ENCODE measurements at places on chromosomes 2 and 18. TPM values are rescaled to one million over a fixed set of nuclear protein-coding genes. Genes with fewer than 3 reads are reported as not detected.

DNA sequence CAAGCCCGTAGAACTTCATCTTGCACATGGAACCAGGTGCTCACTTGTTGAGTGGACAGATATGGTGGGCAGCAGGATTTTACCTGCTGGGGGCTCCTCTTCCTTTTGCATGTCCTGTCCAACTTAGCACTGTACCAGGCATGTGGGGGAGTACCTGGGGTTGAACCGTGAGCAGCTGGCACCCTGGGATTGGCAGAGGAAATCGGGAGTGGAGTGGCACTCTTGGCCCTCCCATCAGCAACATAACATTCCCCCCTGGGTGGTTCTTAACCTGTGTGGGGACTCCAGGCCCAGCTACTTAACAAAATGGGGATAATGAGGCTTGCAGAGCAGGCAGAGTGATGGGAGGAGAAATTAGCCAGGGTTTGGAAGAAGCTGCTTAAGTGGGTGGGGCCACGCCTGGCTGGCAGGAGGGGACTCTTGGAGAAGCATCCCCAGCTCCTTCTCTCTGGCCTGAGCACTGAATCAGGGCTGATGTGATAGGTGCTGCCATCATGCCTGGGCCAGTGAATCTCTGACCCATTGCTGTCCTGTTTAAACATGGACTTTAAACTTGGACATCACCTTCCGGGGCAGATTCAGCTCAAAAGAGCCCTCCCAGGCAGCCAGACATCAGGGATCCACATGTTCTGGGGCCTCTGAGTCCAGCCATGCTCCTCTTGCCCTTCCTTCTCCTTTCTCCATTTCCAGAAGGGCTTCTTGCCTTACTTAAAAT, 15.5 kb downstream of the FOSL2 start:
- DNase-seq = no peak

CXCR1 gene
- polyA plus RNA-seq = not detected

SIGLEC15 gene
- 1.5 TPM for polyA plus RNA-seq

DNA sequence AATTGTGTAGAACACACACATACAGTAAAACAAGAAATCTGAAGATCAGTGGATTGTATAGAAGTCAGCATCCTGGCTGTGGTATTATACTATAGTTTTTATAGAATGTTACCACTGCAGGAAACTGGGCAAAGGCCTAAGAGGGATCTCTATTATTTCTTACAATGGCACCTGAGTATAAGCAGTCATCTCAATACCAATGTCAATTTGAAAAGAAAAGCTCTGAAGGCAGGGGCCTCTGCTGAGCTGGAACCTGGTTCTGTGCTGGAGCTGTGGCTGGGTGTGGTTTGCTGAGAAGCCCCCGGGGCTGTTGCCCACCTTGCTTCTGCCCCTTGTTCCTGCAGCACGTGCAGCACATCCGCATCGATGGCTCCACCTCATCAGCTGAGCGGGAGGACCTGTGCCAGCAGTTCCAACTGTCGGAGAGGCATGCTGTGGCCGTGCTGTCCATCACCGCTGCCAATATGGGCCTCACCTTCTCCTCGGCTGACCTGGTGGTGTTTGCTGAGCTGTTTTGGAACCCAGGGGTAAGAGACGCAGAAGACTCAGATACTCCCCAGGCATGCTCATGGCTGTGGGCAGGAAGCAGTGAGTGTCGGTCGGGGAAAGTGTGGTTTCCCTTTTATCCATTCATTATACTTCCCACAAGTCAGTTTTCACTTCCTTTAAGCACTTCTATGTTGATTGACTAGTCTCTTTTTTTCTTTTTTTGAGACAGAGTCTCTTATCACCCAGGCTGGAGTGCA, 23.5 kb upstream of the RPL37A start:
- no peak for DNase-seq

GRCh38 chr2:163556511-163556910, 179.3 kb downstream of the FIGN start:
- DNase-seq = no peak

DNA sequence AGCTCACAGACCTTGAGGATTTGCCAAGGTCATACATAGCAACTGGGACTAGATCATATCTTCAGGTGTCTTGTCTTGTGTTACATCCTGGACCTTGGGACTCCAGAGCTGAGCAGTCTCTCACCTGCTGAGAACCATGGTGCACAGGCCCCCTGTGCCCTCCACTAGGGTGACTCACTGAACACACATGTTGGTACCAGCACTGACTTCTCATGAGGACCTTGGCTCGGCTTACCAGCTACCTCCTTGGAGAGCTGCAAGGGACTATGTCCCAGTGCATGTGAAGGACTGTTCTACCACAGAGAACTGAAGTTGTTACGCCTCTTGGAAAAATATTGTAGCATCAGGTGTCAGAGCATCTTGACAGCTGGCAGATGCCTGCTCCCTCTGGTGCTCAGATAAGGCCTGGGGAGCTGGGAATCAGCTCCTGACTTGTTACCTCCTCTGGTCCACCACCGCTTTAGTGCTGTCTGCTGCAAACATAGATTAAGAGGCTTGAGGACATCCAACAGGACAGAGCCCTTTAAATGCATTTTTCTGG, 72.1 kb downstream of the WDSUB1 start:
- no peak for DNase-seq

DNA sequence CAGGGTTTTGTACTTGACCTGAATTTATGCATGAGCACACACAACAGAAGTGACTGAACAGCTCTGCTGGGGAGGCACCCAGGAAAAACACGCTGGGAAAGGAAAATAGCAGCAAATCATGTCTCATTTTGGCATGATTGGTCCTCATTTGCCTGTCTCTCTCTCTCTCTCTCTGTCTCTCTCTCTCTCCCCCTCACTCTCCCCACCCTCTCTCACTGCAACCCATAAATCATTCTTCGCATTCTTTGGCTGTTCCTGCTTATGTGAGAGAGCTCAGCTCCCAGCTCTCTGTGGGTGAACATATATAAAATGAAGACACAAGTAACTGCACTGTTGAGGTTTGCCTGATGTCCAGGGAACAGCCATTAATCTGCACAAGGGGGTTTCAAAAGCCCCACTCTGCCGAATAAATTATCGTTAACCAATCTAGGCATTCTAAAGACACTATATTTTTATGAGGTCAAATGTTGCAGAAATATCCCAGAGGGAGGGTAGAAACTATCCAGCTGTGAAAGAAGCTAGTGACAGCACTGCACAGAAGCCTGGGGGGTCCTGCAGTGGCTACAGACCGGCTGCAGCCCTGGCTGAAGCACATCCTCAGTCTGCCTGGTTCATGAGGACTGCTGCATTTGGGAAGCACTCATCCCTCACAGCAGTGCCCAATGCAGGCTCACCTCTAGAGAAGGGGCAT, 260.3 kb downstream of the AFF3 start:
- DNase-seq = peak; percentile 76

DNA sequence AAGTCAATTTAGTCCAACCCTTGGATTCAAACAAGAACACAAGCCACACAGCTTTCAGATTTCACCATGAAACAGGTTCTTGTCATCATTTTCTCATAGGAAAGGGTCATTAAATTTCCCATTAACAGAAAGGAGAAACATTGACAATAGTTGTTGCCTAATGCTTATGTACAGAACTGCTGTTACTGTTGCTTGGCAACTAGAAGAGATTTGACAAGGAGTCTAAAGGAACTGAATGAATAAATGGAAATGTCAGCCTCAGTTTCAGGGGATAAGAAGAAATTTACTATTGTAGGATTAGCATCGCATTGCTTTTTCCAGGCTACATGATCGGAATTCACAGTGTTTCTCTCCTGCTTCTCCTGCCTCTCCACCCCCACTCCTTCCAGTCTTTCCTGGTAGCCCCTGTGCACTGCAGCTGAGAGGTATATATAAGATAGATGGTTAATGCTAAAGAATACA, 90.3 kb downstream of the SPATS2L start:
- DNase-seq = no peak

DNA sequence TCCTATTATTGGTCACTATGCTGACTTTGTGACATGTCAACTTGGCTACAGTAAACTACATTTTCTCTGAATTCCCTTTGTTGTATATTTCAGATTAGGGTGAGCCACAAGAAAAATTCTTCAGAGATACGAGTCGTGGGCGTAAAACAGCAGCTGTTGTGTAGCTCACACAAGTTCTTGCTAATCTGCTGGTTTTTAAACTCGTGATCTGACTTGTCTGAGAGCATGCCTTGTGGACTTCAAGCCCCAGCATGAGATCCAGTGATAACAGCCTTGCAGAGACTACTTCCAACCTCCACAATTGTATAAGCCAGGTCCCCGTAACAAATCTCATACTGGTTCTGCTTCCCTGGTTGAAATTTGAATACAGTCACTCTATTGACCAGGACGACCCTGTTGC, 259.8 kb upstream of the LYPD1 start:
- DNase-seq = no peak

DNA sequence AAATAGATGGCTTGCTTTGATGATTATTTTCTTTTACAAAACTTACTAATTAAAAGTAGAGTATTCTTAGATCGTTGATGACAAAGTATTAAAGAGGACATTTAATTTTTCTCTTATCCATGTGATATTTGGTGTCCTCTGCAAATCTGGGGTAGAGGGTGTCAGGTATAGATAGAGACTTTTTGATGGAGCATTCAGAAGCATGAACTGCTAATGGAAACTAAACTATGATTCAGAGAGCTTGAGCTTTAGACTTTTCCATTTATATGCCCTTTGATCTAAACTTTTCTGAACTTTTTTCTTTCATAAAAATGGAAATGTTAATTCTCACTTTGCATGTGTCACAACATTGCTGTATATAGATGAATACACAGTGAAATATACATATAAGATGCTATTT, 619.7 kb downstream of the PLCL1 start:
- no peak for DNase-seq

DNA sequence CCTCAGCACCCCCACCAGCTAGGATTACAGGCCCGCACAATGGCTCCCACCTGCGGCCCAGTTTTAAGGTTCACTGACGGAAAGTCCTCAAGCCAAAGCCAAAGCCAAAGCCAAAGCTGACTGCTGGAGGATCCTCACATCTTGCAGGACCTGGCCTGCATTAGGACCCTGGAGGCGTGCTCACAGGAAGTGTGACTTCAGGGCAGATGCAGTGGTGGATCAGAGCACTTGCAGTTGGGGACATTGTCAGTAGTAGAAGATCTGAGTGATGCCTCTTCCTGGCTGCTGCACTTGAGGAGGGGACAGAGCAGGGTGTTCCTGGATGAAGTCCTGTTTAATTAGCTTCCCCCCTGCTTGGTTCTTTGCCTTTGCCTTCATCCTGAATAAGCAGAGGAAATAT, 69.0 kb upstream of the ALPP start:
- DNase-seq = no peak

LYG1 gene
- 0.86 TPM for polyA plus RNA-seq

DNA sequence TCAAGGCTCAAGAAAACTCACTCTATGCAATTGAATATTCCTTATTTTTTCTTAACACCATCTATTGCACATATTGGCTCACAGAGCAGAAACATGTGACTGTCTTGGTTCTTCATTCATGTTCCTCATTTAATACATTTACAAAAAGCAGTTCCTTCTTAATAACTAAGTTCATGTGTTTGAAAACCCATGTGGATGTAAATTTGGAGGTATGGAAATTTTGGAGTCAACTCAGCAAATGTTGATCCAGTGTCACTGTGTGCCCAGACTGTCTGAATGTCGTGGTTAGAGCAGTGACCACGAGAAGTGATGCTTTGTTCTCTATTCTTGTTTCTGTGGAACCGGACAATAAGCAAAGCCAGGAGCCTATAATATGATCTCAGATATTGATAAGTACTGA, 299.1 kb downstream of the SETBP1 start:
- no peak for DNase-seq

- DNase-seq = no peak
Observed at GRCh38 chr2:210199186-210199765, 26.0 kb downstream of the ACADL start.

C1QL2 gene
- not detected for polyA plus RNA-seq

DNA sequence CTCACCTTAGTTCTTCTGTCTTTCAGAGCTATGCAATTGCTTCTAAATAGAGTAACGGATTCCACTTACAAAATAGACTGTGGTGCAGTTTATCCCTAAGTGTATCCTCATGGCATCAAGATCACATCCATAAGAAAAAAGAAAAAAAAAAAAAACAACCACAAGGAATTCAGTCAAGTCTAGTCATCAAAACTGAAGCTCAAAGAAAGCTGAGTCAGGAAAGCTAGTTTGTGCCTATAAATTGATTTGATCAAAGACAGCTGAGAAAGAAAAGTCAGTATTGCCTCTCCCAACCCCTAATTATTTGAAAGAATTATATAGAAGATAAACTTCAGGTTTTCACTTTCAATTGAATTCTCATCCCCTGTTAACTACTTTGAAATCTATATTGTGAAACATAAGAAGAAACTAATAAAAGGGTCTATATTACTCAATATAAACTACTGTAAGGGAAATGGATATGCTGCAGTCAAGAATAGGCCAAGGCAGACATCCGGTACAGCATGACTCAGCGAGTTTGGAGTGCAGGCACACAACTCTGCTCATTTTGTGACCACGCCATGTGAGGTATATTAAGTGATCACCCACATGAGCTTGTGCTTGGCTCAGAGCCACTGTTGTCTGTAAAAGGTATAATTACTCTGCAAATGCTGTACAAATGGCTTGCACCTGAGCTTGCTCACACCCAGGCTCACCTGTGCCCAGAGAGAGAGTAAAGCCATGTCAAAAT, 568.1 kb upstream of the CRIM1 start:
- DNase-seq = no peak

DNA sequence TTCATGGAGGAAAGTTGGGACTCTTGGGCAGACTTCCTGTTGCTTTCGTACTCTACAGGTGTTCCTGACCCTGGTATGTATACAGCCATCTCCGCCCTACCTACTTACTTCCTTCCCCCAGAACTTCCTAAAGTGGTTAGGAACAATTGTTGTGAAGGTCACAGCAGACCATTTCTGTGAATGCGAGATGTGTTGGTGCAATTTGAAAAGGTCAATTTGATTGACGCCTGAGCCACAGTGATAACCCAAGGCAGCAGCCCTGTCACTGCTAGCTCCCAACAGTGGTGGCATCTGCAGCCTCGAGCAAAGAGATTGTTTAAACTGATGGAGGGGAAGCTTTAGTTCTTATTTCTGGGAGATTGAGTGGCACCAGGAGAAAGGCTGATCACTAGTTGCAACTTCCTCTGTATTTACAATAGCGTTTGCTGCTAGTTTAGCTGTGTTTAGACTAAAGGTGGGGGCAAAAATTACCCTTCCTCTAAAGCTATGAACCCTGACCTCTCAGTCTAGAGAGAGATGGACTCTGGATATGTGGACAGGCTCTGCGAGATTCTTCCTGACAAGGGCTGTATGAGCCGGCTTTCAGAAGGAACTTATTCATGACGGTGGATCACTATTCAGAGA, 78.3 kb upstream of the MAP4K3 start:
- no peak for DNase-seq

SOX11 gene
- 2.8 TPM for polyA plus RNA-seq

DNA sequence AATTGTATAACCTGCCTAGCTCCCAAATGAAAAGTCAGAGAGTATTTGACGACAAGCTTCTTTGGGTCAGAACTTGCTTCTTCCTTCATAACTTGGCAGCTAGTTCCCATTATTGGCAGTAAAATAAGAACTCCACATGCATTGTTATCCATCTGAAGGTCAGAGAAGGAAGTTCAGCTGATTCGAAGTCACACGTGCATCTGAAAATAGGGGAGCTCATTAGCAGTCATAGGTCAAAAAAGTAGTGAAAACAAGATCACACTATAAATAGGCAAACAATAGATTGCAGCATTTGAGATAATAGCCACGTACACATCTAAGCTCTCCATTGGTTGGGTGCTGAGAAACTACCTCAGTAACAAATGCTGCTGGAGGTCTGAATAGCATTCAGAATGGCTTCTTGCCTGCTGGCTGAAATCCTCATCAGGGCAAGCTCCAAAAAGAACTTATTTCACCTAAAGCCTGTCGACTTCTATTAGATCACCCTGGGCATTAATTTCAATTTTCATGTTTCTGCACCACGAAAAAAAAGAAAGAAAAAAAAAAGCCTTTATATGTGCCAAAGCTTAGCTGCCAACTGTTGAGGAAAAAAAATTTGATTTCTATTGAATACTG, 1492.9 kb upstream of the CELF4 start:
- DNase-seq = no peak

Measured in AG04450 (cell line).